NCI-H460 (cell line): ENCODE measurements at places on chromosomes 7 and 10. TPM values are rescaled to one million over a fixed set of nuclear protein-coding genes. Genes with fewer than 3 reads are reported as not detected.
A peak's percentile ranks its signal among the peaks of the same experiment; 100 is the strongest.

DNA sequence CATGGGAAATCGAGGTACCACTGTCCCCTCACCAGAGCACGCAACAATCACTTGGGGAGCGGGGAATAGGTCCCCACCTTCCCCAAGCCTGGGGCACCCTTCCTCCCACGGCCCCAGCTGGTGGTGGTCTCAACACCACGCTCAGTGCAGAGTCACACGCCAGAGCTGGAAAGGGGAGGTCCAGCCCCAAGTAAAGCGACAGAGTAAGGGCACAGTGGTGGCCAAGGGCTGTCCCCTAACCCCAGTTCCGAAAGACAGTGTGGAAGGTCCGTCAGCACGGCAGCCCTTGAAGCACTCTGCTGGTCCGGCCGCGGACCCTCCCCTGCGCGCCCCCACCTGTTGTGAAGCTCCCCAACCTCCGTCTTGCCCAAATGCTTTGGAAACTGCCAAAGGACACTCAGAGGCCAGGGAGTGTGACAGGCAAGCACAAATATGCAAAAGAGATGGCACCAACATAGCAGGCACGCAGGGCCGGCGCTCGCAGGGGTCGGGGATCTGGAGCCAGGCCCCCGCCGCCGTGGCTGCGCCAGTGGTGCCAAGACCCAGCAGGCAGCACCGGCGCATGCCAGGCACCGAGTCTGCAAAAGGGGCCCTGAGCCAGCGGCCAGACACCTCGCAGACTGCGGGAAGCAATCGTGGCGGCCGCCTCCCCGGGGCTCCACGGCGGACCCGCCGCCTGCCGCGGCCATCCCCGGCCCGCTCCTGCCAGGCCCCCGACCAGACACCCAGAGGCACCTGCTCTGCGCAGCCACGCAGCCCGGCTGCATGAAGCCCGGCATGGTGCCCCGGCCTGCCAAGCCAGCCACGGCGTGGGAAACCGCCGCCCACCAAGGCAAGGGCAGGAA lies 51.6 kb upstream of the SRRM3 start:
- DNase-seq = no peak

The SCART1 gene
- total RNA-seq = 0.92 and 1.2 TPM in 2 replicates

The TMEM225B gene
- 0.87 and 1.1 TPM in 2 replicates for total RNA-seq

DNA sequence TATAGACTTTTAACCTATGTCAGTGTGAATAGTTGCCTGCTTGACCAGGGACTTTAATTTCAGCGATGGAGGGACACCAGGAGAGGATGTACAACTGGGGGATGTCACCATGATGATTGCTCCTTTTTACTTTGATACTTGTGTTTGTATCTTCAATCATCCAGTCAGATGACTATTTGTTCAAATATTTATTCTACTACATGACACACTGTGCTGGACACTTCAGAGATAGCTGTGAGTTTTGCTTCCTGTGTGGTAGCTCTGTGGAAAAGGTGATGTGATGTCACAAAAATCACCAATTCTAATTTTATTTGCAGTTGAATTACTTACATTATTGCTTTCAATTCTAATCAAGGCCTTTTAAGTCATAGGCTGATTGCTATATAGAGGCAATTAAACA lies 62.7 kb upstream of the CREB5 start:
- peak; percentile 26 for DNase-seq

The LIPK gene
- total RNA-seq = not detected in 2 replicates

DNA sequence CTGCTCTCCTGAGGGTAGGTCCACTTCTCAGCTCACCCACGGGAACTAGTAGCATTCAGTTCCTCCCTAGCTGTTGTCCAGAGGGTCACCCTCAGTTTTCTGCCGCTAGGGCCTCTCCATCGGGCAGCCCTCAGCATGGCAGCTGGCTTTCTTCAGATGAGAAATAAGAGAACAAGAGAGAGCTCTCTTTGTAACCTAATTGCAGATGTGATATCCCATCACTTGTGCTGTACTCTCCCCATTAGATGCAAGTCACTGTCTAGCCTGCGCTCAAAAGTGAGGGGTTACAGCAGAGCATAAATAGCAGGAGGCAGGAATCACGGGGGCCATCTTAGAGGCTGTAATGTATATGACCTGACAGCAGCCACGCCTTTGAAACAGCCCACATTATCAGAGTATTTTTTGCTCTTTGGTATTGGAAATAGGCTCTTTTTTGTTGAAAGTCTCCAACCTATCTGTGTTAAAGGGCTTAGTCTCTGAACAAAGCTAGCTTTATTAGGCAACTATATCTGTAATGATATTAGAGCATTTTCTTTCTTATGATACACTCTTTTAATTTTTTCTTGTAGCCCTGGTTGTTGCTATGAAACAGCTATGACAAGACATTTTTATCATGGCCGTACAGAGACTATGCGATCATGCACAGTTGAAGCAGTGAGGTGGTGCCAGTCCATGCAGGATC lies 45.7 kb downstream of the CROT start:
- no peak for DNase-seq

The ABCB4 gene
- 0.07 TPM in 1 of 2 replicates, not detected in the other for total RNA-seq

- no peak for DNase-seq
Measured at GRCh38 chr10:100696477-100696901, 48.9 kb upstream of the PAX2 start.

- peak; percentile 64 for DNase-seq
Measured at GRCh38 chr10:97882142-97883091, 32.8 kb downstream of the GOLGA7B start.
